NCI-H1092 treated with DMSO at 0.1 percent for 48 hours (cell line): ENCODE measurements at places on chromosomes 3 and 15.

DNA sequence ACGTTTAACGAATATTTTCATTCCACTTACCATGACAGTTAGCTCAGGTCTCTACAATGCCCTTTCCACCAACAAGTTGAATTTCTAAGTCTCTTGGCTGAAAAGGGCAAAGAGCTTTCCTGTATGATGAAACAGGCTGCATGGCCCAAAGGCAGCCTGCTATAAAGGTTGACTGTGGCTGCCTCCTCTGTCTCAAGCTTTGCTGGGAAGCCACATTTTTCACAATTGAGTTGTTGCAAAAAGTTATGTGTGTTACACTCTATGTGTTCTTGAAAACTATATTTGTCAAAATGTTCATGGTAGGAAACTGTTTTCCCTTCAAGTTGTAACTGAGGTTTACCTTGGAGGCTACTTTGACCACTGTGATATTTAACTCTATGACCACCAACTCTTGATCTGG is 49.5 kb downstream of the DZIP1L start:
- no peak for DNase-seq

DNA sequence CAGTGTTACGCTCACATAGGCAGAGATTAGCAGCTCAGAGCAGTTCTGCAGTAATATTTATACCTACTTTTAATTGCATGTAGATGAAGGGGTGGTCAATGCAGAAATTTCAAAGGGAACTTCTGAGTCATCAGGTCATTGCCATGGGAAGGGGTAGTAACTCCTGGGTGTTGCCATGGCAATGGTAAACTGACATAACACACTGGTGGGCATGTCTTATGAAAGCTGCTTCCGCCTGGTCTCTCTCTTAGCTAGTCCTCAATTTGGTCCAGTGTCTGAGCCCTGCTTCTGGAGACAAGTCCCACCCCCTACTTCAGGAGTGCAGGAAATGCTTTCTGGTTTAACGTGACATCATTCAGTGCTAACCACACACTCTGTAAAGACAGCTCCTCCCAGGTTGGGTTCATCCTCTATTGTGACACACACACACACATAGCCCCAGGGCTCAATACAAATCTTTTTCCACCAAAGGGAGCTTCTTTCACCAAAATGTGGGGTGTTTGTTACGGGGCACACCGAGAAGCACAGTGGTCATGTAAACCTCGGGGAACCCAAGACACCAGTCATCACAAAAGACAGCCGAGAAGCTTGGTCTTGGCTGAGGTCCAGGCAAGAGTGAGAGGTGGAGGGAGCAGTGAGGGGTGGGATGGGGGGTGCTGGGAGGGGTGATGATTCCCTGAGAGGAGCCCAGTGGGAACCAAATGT is 74.5 kb downstream of the TLE3 start:
- no peak for DNase-seq

GRCh38 chr15:92953566-92953965 is 53.4 kb downstream of the CHD2 start:
- no peak for DNase-seq

DNA sequence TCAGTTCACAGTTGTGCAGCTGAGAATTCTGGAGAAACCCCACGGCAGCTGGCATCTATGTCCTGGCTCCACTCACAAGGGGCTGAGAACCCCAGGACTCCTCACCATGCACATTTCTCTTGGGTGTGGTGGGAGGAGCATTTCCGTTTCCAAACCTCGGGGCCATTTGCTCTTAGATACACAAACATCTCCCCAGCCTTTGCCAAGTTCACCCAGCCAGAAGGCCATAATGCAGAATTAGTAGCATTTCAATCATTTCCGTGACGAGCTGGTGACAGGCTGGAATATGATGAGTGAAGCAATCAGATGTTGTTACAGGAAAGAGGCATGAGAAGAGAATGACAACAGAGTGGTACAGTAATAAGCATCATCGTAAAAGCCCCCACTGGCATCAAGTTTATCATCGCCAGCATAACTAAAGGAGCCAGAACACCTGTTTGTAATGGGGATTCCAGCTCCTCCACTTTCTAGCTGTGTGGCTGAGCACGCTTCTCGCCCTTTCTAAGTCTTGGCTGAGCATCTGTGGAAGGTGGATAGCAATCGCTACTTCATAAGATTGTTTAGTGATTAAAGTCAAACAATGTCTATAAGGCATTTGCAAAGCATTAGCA is 82.0 kb downstream of the LIPC start:
- peak; percentile 21 for DNase-seq

DNA sequence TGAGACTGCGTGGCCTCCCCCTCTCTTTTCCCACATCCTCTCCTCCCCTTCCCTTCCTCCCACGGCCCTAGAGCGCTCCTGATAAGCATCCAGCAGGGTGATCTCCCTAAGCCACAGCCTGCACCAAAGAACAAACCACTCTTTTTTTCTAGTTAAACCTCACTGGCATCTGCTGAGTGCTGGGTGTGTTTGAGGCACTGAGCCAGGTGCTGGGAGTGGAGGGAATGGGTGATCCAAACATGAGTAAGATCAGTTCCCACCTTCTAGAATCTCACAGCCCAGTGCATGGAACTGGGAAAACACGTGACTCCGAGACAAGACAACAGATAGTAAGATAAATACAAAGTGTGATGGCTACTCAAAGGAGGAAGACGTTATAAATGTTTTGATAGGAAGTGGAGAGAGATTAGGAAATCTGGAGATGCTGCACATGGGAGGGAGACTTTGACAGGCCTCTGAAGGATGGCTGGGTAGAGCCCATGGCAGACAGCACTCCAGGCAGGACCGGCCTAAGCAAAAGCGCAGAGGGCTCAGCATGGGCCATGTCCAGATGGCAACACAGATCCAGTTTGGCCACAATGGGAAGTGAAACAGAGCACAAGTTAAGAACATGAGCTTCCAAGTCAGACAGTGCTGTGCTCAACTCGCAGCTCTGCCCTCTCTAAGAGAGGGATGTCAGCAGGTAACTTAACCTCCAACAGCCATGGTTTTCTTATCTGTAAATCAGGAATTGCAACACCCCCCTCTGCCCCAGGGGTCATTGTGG is 55.6 kb downstream of the CCR3 start:
- DNase-seq: no peak

GRCh38 chr15:31083370-31083780 is 18.1 kb downstream of the TRPM1 start:
- no peak for DNase-seq

DNA sequence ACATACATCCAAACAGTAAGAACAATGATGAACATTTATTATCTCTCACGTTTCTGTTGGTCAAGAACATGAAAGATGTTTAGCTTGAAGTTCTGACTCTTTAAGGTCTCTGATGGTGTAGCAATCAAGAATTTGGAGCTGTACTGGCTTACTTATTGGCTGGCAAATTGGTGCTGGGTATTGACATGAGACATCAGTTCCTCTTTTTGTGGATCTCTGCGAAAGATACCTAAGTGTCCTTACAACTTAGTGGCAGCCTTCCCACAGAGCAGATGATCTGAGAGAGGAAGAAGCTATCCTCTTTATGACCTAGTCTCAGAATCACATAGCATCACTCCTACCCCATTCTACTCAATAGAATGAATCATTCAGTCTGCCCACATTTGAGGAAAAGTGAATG is 309.8 kb upstream of the DCBLD2 start:
- no peak for DNase-seq

DNA sequence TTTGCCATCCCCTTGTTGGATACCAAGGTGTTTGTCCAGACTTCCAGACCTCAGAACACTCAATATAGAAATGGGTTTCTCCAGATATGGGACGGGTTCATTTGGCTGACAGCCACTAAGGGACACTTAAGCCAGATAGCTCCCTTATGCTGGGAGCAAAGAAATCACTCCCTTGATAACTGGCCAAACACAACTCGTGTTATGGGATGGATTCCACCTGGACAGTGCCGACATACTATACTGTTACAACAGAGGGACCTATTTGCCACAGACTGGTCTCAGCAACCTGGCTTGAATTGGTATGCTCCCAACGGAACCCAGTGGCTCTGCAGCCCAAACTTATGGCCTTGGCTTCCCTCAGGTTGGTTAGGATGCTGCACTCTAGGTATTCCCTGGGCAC is 114.0 kb upstream of the PLCL2 start:
- DNase-seq: no peak

DNA sequence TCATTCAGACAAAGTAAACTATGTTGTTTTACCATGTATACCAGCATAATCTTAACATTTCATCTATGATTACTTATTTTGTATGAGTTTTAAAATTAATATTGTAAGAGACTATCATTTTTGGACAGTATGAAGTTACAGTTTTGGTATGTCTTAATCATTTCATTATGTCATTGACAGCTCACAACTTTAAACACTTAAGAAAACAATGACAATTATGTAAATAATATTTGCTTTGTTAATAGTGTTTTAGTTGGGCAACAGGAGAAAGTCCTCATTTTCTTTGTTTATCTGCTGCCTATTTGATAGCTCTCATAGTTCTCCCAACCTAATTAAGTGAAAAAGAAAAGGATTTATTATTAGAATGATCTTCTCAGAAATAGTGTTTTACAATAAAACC is 80.2 kb downstream of the MEF2A start:
- DNase-seq: no peak

DNA sequence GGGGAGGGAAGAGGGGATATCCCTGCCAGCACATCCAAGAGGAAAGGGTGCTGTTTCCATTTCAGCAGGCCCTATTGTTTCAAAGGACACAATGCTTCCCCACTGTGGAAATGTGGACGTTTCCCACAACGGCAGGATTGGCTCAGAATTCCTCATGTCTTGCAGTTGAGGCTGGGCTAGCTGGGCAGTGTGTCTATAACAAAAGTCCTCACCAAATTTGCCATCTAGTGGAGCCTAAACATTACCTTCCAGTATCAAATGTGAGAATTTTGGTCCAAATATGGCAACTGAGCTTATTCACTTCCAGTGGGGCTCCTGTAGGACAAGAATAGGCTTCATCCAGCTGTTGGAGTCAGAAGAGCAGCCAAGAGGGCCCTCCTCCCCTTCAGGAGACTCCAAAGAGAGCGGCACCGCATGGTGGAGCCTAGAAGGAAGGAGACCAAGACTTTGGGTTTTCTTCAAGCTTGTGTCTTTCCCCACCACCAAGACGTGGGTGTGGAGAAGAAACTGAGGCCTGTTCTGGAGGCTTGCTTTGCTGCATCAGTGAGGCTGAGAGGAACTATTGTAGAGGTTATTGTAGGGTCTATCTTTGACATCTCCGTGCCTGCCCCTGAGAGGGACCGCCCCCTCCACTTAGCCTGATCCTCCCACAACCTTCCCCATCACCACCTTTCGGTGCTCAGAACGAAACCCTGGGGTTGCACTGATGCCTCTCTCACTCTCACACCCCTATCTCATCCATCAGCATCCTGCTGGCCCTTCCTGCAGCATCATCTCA is 45.3 kb upstream of the SLCO2A1 start:
- no peak for DNase-seq

DNA sequence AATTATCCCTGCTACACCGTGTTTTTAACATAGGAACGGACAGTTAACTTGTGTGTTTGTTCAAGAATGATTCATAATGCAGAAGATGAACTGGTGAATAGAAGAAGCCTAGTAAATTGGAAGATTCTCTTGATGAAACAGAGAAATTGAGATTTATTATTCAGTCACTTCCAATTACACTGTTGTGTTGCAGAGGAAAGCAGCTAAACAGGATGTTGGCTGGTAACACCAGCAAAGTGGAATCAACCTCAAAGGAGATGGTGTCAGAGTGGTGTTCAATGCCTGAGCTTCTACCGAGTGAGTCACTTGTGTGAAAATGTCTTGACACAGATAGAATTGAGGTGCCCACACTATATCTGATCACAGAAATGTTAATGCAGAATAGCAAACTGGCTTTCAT is 399.6 kb downstream of the LPP start:
- DNase-seq: no peak

DNA sequence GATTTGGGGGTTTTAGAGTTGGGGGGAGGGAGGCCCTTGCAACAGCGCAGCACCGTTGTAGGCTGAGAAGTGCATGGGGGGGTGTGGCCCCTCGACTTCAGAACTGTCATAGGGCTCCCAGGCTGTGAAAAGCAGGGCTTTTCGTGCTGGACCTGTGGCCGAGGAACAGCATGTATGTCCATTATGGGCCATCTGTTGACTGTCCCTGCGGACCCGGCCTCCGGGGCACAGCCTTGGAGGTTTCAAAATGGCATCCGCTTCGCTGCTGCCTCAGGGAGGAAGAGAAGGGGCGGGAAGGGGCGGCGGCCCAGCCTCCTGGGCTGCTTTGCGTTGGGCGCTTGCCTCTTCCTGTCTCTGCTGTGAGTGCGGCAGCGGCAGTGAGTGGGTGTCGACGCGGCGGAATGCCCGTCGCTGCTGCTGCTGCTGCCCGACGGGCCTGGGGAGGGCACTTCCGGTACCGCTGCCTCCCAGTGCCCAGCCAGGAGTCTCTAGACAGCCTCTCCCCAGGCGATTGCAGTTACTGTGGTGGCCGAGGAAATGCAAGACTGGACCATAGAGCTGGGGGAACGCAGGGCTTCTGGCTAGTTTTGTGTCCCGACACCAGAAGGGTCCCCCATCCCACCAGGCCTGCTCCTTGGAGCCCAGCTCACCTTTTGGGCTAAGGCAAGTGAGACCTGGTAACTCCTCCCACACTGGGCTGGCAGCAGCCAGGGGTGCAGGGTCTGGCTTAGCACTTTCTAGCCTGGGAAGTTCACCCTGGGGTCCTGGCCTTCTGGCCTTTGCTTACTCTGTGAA is 1.9 kb downstream of the GNAI2 start:
- peak; percentile 47 for DNase-seq

GRCh38 chr3:74119221-74119620 is 494.5 kb upstream of the PDZRN3 start:
- DNase-seq: no peak

- no peak for DNase-seq
Measured at GRCh38 chr3:24503616-24504113, 9.0 kb upstream of the THRB start.

DNA sequence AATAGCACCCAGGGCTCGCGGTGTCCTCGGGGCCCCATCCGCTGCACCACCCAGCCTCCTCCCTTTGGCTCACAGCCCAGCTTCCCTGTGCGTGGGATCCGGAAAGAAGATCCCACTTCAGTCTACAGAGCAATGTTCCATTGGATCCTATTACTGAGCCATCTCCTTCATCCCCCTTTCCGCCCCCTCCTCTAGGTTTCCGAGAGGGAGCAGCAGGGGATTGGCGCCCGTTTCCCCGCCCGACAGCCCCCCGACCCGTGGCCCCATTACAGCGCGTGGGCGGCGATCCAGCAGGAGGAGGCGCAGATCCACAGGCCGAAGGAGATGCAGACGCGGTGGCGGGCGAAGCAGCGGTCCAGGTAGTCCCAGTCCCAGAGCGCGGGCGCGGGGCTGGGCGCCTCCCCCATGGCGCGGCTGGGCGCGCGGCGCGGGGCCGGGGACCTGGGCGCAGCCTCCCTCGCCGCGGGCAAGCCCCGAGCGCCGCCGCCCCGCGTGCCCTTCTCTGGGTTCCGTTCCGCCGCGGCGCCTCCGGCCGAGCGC is 340 bp downstream of the TMEM44 start:
- DNase-seq: peak; percentile 50

- no peak for DNase-seq
Measured at GRCh38 chr3:186038360-186038759, 70.5 kb downstream of the ETV5 start.

- DNase-seq: no peak
Measured at GRCh38 chr3:77935418-77935817, 895.5 kb downstream of the ROBO2 start.
